Umbilical cord (tissue), 2 donors: ENCODE measurements at places on chromosomes 4 and X.

GRCh38 chr4:123987408-123987807 is 590.8 kb downstream of the SPRY1 start:
- DNase-seq: no peak

DNA sequence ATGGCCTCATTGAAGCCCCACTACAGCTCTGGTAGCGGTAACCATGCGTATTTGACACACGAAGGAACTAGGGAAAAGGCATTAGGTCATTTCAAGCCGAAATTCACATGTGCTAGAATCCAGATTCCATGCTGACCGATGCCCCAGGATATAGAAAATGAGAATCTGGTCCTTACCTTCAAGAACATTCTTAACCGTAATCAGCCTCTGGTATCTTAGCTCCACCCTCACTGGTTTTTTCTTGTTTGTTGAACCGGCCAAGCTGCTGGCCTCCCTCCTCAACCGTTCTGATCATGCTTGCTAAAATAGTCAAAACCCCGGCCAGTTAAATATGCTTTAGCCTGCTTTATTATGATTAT is 876 bp downstream of the HPRT1 start:
- DNase-seq: peak; percentile 8

GRCh38 chr4:188812644-188813043 is 673.4 kb downstream of the TRIML1 start:
- no peak for DNase-seq

DNA sequence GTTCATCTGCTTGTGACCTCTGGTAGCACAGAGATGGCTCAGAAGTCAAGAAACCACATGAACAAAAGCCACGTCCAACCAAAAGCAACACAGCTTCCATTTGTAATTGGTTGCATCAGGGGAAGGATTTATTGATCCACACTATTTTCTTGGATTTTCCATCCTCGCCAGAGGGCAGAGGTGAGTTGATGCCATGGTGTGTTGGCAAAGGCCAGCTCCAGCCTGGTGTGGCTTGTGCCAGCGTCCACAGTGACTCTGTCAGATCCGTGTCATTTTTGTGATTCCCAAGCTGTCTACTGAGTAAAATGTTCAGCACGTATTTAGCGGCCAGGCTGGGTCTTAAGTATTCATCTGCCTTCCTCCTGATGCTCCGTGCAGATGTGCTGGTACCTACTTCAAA is 30.0 kb upstream of the SMIM10L2A start:
- DNase-seq: no peak
